GF-D8 (cell line): ENCODE measurements at places on chromosomes 2 and 18.

GRCh38 chr2:5132281-5132680, 559.9 kb upstream of the SOX11 start:
- DNase-seq: no peak

- no peak for DNase-seq
These were observed 12.5 kb upstream of the ATOH8 start for GRCh38 chr2:85741211-85741832.

GRCh38 chr18:75531851-75532459, 104.5 kb upstream of the SMIM21 start:
- no peak for DNase-seq

GRCh38 chr18:43574974-43575373, 297.7 kb upstream of the SYT4 start:
- no peak for DNase-seq

GRCh38 chr2:239826376-239826775, 198.8 kb downstream of the NDUFA10 start:
- no peak for DNase-seq

GRCh38 chr2:235594964-235595363, 101.1 kb downstream of the AGAP1 start:
- DNase-seq: no peak

DNA sequence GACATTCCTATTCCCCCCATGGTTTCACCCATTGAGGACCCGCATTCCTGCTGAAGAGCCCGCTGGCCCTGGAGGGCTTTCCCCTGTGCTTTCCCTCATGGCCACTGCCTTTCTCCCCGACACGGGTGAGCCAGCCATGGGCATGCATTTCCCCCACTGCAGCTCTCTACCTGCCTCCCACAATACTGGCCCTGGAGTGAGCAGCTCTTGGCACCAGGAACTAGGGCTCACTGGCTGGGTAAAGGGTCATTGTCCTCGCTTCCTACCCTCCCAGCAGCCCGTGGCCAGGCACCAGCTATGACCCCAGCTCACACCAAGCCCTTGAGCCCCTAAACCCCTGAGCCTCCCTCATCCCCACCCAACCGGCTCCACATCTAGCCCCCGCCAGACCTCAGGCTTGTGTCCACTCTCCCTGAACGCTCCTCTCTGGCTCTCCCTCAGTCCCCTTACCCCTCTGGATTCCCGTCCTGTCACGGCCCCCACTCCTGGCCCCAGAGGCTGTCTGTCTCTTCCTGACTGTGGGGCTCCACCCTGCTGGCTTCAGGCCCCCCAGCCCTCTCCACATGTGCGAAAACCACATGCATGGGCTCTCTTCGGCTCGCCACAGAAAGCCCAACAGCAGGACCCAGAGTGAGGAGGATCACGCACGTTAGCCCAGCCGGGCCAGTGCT, 199.8 kb downstream of the ZFP36L2 start:
- no peak for DNase-seq

- no peak for DNase-seq
These were observed 65.8 kb downstream of the FAM210A start for GRCh38 chr18:13660510-13660909.

DNA sequence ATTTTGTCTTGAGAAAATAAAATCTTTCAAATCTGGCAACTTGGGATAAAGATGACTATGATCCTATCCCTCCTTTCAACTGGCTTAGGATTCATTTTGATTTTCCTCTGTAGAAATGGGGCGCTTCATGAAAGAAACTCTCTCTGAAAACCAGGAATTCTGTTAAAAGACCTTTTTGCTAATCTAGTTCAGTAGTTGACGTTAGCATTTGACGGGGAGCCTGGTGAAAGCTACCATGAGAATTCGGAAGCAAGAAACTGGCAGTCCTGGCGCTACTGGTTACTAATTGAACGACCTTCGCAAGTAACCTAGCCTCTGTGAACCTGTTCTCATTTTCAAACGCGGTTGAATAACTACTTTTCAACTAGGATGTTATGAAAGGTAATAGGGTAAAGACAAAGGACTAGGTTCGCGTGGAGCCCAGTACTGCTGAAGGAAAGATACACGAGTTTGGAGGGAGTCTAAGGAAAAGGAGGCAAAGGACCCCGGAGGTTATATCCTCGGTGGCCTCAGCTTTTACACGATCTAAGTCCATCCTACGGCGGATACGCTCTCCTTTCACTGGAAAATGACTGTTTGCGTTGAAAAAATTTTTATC, 604 bp upstream of the STK11IP start:
- no peak for DNase-seq

- DNase-seq: no peak
These were observed 127.2 kb upstream of the THSD7B start for GRCh38 chr2:136638193-136638592.

DNA sequence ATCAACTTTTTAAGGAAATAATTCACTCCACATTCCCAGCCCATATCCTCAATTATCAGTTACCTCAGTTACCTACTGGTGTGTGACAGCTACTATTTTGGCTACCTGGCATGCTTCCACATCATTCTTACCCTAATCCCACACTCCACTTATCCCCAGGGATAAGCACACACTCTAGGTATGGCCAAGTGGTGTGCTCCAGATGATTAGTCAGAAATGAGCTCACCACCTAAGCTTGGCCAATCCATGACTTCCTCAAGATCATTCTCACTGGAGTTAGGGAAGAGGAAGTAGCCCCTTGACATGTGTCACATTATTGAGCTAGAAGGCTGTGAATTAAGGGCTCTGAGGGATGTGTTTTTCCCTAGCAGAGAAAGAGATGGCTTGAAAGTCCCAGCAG, 20.9 kb upstream of the SMAD4 start:
- no peak for DNase-seq
